ENCODE measurements at places on chromosomes 1 and 21.

- DNase-seq = no peak
Observed at GRCh38 chr1:25106352-25106751, 126.0 kb downstream of the SYF2 start.

GRCh38 chr1:54224233-54224632, 24.3 kb downstream of the MRPL37 start:
- no peak for DNase-seq

DNA sequence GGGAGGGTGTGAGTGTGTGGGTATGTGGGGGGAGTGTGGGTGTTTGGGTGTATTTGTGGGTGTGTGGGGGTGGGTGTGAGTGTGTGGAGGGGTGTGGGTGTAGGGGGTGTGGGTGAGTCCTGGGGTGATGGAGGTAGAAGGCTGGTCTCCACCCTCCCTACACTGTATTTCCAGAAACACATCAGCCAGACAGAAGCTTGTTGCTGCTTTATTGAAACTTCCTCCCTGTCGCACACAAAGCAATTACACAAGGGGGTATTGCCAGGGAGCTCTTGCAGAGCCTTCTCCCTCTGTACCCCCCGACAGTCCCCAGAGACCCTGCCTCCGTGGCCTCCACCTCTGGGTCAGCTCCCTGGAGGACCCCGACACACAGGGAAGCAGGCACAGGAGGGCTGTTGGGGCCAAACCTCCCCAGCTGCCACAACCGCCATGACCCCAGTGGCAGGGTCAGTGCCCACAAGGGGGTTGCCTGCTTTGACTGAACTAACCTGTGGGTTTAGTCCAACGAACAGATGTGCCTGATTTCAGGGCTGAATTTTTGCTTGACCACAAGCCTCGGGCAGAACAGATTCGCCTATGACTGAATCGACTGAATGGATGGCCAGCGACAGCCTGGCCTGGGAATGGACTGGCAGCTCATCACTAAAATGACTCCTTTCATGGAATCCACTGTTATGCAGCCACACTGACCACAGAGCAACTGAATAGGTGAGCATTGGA, 9.1 kb upstream of the MATN1 start:
- no peak for DNase-seq

GRCh38 chr1:91846007-91846638, 39.8 kb downstream of the TGFBR3 start:
- DNase-seq = no peak
